ENCODE measurements at places on chromosomes 5 and 9.

DNA sequence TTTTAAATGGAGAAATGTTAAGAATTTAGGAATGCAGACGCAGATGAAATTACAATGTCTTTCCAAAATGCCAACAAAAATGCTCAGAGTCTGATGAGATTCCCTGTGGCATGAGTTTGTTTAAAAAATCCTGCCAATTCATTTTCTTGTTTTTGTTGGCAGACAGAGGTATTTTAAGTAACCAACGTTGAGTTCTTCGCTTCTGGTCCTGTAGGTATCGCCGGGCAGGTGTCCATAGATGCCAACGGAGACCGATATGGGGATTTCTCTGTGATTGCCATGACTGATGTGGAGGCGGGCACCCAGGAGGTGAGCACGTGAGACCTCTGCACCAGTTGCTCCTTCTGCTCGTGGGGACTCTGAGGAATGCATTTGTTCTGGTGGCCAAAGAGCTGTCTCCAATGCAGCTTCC lies 69.4 kb downstream of the NPR3 start:
- DNase-seq, result no peak

DNA sequence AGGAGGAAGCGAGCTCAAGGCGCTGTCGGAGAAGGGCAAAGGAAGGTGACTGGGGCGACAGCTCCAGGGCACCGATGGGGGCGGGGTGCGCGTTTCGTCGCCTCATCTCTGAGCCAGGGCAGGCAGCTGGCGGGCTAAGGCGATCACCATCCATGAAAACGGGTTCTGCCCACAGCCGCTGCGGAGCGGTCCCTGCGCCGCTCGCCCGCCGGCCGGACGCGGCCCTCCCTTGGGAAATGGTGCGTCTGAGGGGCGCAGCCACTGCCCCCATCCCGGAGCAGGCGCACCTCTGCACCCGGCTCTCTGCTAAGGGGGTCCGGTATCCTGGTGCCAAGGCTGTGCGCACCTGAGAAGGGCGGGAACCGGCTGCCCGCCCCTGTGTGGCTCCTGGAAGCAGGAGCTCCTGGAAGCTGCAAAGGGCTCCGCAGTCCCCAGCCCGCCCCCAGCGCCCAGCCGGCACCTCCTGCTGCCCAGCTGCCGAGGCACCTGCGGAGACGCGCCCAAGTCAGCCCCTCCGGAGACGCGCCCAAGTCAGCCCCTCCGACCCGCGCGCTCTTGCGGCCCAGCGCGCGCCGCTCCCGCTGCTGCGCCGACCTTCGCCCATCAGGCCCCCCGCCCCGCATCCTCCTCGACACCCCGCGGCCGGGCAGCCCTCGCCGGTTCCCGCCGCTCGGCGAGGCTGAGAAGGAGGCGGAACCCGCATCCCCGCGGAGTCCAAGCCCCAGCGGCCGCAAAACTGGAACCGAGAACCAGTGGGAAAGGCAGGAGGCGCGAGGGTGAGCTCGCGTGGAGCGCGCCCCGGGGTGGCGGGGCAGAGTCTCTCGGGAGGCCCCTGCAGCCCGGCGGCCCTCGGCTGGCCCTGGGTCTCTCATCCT lies 757 bp downstream of the ANKRD34B start:
- no peak for DNase-seq

GRCh38 chr5:10288592-10289219 lies 19.0 kb downstream of the CMBL start:
- peak; percentile 41 for DNase-seq

- DNase-seq, result no peak
Observed at GRCh38 chr9:117405950-117406705, 8.7 kb downstream of the ASTN2 start.

GRCh38 chr9:21239911-21240310 lies at the start of gene IFNA14:
IFNA14 (minus strand) TSS chr9:21240005; CDS start chr9:21239935, 70 bp downstream.
- no peak for DNase-seq

DNA sequence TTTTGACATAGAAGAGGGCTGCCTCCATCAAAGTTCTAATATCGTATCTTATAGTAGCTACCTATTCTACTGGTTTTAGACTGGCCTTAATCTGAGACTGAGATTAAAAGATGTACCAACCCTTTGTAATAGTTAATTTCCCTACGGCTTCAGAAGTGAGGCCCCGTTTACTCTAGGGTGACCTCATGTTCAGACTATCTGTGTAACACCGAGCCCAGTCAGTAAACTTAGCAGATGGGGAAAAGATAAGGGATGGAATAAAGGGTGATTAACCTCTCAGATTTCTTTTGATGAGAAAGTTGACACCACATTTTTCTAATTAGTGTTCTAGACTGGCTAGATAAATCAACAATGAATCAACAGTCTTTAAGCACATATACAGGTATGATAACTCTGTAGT lies 283.1 kb downstream of the KCTD16 start:
- DNase-seq, result no peak

DNA sequence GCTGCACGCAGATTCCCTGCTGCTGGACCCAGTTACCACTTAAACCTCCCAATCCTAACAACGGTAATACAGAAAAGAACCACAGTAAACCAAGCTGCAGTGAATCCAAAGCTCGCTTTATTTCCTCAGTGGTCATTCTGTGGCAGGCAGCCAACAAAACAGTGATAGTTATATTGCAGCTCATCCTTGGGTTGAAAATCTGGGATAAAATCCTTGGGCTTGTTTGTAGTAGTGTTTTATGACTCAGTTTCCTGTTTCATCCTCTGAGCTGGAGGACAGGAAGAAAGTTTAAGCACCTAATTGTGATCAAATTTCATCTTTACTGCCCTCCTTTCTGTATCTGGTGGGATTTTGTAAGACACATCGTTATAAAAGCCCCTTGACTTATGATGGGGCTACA lies 31.4 kb downstream of the HMGCR start:
- no peak for DNase-seq

GRCh38 chr9:74887041-74887980 lies at the start of gene TRPM6:
TRPM6 (minus strand) TSS chr9:74887921; CDS start chr9:74887856, 65 bp downstream.
- DNase-seq, result peak; percentile 16

GRCh38 chr9:89868100-89868499 lies 263.3 kb downstream of the GADD45G start:
- DNase-seq, result no peak

DNA sequence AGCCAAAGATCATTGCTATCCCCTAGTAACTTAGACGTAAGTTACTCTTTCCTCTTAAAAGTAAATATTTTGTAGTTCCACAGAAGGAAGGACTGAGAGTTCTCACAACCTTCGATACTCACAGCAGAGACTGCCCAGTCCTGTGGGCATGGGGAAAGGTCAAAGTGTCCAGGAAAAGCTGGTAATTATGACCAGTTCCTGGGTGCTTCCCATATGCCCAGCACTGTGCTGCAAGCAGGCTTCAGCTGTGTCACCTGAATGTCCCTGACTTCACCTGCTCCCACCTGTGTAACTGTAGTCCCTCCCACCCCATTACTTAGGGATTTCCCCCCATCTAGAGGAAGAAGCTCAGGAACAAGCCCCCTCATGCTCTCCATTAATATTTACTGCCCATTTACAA lies 18.0 kb upstream of the SH3RF2 start:
- no peak for DNase-seq

DNA sequence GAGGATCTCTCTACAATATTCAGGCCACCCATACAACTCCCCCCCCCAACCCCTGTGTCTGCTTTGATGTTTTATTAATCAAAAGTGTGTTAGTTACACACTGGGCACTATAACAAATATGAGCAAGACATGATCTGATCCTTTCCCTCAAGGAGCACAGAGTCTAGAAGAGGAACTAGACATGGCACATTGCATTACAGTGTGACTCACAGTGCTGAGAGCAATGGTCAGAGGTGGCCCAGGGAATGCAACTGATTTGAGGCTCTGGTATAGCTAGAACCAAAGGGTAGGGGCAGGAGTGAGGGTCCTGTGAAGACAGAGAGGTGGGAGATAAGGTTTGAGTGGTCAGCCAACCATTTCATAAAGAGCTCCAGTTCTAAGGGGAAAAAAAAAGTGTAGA lies 539.2 kb downstream of the ACTL7B start:
- no peak for DNase-seq

DNA sequence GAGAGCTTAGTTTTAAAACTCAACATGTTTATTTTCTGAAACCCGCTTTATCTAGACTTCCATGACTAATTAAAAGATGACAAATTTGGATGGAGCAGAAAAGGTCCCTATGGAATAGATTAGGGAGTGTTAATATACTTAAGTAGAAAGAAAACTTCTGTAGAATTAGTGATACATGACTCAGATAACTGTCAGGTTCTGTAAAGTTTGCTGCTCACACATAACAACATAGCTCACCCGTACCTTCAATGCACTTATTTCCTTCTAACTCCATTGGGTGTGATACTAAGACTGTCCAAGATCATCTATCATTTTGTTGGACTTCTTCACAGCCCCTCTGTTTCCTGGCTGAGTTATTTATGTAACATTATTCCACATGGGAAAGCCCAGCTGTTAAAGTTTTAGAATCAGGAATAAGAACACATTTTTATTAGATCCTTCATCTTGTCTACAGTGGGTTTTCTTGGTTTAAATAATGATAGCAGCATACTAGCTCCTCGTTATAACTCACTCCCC lies 27.8 kb downstream of the TMEM167A start:
- DNase-seq, result no peak

DNA sequence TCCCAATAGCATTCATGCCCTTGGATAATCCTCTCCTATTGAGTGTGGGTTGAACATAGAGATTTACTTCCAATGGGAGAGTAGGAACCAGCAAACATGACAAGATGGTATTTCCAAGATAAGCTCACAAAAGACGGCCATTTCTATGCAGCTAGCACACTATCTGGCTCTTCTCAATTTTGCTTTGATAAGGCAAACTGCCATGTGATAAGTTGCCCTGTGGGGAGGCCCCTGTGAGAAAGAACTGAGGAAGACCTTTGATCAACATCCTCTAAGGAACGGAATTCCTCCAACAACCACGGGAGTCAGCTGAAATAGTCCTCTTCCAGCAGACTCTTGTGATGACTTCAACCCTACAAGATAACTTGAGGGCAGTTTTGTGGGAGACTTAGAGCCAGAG lies 211.9 kb upstream of the TRPM3 start:
- no peak for DNase-seq

DNA sequence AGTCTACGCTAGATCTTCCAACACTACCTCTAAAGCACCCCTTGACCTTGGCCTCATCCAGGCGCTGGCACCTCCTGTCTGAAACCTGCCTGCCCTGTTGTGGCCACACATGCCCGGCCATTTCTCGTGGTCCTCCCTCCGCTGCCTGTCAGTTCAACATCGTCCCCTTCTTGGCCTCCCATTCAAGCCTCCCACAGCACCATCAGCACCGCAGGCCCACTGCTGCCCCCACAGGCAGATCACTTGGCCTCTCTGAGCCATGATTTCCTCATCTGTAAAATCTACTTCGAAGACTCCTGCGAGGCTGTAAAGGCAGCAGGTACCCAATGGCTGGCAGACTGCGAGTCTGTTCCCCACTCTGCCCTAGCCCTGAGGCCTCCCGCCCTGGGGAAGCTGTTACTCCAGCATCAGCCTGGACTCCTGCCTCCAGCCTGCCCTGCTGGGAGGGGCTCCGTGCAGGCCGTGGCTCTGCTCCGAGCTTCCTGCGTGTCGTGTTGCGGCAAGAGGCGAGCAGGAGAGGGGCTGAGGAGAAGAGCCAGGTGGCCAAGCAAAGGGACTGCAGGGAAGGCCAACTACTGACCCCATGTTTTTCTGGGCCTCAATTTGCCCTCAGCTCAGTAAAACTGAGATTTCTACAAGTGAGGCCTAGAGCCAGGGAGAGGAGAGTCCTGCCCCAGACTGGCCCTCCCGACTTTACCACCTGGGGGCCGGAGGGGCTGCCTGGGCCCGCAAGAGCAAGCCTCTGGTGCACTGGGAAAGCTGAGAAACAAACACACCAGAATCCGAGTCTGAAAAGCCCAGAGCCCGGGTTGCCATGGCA lies 70.5 kb upstream of the LRRTM2 start:
- DNase-seq, result no peak

GRCh38 chr9:72420783-72421182 lies 55.8 kb upstream of the ZFAND5 start:
- no peak for DNase-seq

DNA sequence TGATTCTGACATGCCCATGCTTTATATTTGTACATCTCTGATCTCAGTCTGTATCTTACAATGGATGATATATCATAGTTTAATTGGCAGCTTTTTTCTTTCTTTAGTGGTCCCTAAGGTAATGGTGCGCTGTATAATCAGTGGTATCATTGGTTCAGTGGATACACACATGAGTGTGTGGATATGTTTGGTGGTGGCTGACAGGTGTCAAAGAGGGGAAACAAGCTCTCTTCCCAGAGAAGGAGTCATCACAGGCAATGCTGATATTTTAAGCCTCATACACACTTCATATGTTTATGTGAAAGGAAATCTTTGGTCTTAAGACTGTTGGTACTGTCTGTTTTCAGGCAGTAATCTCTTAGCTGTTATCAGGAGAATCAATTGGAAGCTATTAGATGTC lies 52.1 kb upstream of the KIAA1958 start:
- DNase-seq, result no peak

DNA sequence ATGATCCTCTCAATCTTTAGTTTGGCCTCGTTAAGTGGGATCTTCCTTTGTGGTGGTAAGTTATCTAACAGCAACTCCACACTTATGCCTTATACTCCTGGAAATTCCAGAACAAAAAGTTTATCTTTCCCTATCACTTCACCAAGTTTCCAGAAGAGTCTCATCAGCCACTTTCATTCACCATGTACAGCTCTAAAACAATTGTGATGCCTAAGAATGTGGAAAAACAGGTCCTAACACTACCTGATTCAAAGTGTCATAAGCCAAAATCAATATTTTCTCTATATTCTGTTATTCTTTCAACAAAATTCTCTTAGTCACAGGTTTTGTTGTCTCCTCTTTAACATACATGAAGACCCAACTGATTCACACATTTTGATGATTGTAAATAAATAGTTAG lies 342.4 kb upstream of the TYRP1 start:
- no peak for DNase-seq

- DNase-seq, result no peak
Observed at GRCh38 chr5:72328172-72328571, 8.0 kb downstream of the PTCD2 start.

DNA sequence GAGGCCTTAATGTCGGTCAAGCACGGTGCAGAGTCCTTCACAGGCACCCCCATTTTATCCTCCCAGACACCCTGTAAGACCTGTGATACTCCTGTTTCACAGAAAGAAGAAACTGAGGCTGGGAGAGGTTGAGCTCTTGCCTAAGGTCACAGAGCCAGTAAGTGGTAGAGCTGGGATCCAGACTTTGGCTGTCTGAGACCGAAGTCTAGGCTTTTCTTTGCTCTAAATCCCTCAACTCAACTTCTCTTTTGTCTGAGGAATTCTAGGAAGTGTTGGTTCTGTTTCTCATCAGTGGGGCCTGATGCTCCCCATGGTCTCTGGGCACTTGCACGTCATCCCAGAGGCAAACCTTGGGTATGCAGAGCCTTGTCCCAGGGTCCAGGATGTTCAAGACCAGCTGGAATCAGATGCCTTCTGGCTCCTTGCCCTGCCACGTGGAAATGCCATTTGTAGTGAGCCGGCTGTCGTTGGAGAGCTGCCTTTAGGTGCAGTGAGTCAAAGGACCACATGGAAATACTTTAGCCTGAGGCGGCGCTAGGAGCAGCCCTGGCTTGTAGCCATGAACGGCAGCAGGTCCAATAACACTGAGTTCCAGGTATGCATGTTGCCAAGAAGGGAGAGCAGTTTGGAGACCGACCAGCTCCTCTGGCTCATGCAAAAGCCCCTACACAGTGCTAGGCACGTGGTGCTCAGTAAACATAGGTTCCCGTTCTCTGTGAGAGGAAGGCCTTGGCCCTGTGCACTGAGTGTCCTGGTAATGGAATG lies 9.2 kb downstream of the DCANP1 start:
- DNase-seq, result no peak

GRCh38 chr9:94150279-94150828 lies 66.1 kb downstream of the PTPDC1 start:
- no peak for DNase-seq
